Kidney (tissue), 22 donors: ENCODE measurements at places on chromosomes 13 and 19. TPM values are rescaled to one million over a fixed set of nuclear protein-coding genes. Genes with fewer than 3 reads are reported as not detected.

Gene PLK5
- not detected for polyA plus RNA-seq

GRCh38 chr13:101127741-101128353 is 288.5 kb downstream of the NALCN start:
- peak; percentile 83 for DNase-seq

Gene ATP12A
- 6.5 TPM for polyA plus RNA-seq

DNA sequence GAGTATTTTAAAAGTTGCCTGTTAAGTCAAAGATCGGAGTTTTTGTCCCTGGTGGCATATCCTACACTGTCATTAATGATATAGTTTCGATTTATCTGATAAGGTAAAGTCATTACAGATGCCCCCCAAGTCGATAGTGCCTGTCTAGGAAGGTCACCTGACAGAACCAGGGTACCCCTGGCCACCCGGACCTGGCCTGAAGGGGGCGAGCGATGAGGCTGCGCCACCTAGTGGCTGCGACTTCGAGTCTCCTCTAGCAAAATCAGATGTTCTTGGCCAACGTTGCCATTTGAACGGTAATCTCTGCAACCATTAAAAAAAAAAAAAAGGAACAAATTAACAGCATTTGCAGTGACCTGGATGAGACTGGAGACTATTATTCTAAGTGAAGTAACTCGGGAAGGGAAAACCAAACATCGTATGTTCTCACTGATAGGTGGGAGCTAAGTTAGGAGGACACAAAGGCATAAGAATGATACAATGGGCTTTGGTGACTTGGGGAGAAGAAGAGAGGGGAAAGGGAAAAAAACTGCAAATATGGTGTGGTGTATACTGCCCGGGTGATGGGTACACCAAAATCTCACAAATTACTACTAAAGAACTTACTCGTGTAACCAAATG is 565.1 kb downstream of the LIG4 start:
- peak; percentile 58 for DNase-seq

DNA sequence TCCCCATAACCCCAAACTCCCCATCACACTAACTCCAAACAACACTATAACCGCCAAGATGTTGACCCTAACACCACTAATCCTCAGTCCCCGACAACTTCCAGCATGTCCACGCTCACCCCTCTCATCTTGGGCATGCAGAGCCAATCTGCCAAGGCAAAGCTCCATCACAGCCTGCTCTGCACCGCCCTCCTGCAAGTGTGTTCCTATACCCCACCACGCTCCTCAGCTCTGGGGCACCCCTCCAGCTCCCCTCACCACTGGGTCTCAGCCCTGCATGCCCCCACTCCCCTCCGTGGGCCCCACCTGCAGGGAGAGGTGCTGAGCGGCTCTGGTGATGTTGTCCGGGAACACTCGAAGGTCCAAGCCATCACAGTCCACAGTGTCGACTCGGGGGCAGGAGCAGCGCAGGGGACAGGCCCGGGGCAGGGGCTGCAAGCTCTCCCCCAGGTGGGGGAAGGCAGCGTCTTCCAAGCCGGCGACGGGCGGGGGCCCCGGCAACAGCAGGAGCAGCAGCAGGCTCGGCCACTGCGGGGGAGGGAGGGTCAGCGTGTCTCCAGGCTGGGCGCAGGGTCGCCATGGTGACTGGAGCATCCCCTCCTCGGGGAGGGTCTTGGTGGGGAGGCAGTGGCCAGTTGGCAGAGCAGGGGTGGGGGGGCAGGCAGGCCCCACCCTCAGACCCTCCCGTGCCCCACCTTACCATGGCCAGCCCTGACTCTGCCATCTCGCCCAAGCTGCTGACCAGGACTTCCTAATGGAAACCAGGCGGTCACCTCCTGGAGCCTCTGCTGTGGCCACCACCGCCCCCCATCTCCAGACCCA is 527 bp downstream of the PODNL1 start:
- DNase-seq = peak; percentile 82

DNA sequence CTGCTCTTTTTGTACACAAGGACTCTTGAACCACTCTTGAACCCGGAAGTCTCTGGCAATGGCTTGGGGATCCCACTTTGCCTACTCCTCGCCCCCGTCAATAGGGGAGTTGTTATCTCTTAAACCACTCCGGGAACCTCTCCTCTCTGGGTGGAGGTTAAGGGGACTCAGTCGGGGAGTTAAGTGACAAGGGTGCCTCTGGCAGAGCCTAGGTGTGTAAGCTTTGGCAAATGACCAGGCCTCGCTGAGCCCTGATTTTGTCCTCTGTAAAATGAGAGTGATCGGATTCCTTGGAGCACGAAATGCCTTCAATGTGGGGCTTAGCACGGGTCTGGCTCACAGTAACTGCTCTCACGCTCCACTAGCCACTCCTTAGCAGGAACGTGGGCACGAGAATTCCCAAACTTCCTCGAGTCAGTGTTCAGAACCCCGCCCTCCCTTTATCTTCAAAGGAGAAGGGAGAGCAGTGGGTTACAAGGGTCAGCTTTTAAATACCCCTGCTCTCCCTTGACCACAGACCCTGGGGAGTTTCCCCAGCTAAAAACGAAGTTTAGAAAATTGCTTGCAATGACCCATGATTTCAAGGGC is 193.3 kb downstream of the KATNAL1 start:
- no peak for DNase-seq

GRCh38 chr13:43085545-43085944 is 62.2 kb downstream of the DNAJC15 start:
- DNase-seq = no peak

GRCh38 chr19:57334191-57334590 is 13.9 kb downstream of the ZNF543 start:
- DNase-seq = no peak

Gene CACNG8
- polyA plus RNA-seq = not detected

- no peak for DNase-seq
Measured at GRCh38 chr13:40749327-40749726, 21.7 kb downstream of the MRPS31 start.

Gene CEACAM1
- polyA plus RNA-seq = 34.3 TPM

DNA sequence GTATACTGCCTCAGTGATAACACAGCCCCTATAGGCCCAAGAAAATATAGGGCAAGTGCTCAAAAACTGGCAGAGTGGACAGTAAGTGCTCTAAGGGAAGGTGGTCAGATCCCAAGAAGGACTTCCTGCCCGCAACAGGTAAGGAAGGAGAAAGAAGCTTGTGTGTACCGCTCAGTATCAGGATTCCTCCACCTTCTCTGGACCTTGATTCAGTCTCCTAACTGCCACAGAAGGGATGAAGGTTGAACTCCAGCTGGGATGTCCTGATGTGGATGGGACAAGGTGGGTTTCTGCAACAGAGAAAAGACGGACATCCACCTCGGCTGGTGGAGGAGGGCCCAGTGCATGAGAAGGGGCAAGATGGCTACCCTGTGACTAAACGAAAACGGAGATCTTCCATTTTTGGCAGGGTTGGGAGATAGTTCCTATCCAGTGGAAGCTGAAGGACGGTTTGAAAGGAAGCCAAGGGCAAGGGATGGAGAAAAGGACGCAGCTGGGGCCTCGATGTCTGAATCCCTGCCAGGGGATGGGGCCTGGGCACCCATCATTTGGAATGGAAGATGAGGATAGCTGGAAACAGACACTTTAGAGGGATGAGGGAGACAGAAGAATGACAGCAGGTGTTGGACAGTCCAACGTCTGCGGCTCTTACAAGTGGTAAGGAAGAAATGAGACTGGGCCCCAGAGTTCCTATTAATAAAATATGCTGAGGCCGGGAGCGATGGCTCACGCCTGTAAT is 1.3 kb upstream of the ATF5 start:
- no peak for DNase-seq

- no peak for DNase-seq
Measured at GRCh38 chr19:1089891-1090290, 5.3 kb downstream of the POLR2E start.

GRCh38 chr13:90171649-90172048 is 1175.8 kb upstream of the MIR17HG start:
- no peak for DNase-seq

Gene TMEM259
- polyA plus RNA-seq = 129 TPM

DNA sequence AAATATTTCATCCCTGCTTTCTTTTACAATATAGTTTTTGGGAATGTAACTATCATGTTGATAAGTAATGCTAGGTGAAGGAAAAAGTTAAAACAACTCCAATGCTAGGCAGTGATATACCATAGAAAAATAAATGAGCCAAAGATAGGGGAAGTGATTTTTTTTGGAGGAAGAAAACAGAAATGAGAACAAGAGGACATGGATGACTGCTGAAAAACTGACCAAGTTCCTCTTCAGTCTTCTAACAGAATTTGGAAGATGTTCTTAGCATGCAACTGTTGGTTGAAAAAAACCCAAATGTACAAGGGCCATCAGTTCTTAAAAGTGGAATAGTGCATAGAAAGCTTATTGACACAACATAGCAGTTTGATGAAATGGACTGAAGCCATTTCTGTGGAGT is 262.5 kb upstream of the STARD13 start:
- DNase-seq = no peak

Gene HIF3A
- 3.3 TPM for polyA plus RNA-seq

GRCh38 chr13:102651892-102652291 is 43.0 kb downstream of the METTL21C start:
- peak; percentile 34 for DNase-seq

GRCh38 chr19:46254776-46255175 is 25.2 kb downstream of the IGFL1 start:
- DNase-seq = no peak

DNA sequence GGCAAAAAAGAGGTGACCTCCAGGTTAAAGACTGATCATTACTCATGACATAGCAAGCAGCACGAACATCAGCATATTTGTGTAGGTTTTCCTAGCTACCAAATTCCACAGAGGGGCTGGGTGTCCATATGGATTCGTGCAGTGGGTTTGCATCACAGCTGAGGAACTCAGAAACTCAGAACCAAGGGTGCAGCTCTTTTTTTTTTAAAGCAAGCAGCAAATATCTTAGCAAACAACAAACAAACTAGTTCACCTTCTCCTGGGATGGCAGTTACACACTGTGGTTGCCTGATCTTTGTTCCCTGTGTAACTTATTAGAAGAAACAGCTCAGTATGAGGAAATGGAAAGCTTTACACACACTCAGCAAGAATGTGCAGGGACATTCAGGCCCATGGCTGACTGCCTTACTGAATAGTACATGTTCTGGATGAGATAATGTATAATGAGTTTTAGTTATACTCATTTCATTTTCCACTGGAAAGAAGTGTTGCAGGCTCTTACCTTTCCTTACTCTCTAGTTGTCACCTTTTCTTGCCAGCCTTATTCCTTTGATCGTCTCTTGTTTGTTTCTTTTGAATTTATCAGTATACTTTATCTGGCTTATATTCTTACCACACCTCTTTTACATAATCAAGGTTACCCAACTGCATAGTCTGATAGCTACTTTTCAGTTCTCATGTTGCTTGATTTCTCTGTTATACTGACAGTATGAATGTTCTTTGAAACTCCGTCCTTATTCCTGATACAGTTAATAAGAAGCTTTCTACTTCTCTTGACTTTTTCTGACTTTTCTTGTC is 4.3 kb downstream of the NDFIP2 start:
- no peak for DNase-seq

DNA sequence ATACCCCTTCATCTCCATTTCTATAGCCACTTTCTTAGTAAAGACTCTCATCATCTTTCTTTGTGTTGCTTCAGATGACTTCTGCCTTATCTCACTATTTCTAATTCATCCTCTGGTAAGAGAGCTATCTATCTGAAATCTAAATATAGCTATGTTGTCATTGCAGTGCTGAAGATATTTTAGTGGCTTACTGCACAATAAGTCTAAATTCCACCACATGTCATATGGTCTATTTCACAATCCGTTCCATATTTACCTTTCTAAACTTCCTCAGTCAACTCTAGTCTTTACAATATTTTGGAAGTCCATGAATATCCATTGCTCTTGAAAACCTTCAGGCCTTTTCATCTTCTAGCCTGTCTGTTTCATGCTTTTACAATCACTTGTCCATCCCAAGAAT is 465.1 kb upstream of the SLC10A2 start:
- no peak for DNase-seq

DNA sequence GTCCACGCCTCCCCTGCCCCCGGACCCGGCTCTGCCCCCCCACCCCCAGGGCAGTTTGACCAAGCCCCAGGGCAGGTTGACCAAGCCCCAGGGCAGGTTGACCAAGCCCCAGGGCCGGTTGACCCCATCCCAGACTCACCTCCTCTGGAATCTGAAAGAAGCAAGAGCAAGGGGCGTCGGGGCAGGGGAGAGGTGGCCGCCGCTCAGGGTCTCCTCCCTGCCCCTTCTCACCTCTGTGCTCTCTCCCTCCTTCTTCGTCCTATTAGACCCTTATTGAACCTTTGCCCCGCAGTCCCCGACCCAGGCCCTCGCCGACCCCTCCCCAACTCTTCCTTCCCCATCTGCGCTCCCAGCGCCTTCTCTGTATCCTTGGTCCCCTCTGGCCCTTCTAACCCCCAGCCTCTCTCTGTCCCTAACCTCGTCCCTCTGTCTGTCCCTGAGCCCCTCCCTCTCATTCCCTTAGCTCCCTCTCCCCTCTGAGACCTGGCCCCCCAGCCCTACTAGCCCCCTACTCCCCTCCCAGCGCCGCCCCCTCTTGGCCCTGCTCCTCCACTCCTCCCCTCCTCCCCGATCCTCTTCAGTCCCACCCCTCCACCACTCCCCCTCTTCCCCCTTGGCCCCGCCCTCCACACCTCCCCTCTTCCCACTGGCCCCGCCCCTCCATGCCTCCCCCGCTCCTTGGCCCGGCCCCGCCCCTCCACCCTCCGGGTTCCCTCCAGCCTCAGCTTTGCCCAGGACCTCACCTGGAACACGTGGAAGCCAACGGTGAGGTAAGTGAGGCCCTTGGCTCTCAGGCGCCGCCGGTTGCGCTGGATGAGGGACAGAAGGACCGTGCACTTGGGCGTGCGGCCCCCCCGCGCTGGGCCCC is 7.6 kb downstream of the CAPN12 start:
- DNase-seq = peak; percentile 95

Gene GPR4
- polyA plus RNA-seq = 6.8 TPM

- no peak for DNase-seq
Measured at GRCh38 chr19:35303357-35303915, 11.5 kb downstream of the MAG start.

Gene MEIOSIN
- polyA plus RNA-seq = not detected
